Glomerular endothelial cell (primary cell): ENCODE measurements at places on chromosomes 3 and 15. TPM values are rescaled to one million over a fixed set of nuclear protein-coding genes. Genes with fewer than 3 reads are reported as not detected.

The STRA6 gene
- total RNA-seq = 0.48 and 1.6 TPM in 2 replicates

The SYNM gene
- 8.3 and 8.7 TPM in 2 replicates for total RNA-seq

The KNG1 gene
- total RNA-seq = not detected in 2 replicates

The CISH gene
- total RNA-seq = 1.9 and 2.5 TPM in 2 replicates

The CADPS gene
- not detected in 2 replicates for total RNA-seq

DNA sequence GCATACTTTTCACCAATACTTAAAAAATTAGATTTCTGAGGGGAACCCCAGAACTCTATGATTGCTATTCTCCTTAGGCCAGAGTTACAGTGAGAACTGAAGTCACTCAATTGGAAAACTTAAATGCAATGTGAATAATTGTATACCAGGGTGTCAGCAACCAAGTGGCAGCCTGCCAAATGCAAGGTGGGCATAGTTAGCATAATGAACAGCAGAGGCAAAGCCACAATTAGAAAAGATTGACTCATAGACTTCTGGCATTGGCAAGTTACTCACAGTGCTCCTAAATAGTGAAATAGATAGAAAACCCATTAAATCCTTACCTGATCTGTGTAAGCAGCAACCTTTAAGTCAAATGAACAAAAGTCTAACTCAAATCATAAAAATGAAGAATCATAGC, 94.9 kb downstream of the BCHE start:
- DNase-seq = no peak

DNA sequence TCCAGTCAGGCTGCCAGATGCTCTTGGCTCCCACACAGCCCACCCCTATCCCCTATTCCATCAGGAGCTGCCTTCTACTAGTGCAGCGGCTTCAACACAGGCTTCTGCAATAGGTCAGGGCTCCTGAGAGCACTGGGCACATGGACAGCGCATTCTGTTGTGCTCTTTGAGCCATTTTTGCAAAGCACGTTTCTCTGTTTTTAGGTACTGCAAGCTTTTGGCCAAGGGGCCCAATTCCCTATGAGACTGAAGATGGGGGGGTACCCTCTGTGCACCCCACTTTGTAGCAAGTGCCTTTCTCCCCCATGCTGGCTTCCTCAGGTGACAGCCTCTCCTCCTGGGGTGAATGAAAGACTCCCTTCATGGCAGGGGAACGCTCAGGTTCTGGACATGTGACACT, 31.2 kb downstream of the CHDH start:
- DNase-seq = no peak

DNA sequence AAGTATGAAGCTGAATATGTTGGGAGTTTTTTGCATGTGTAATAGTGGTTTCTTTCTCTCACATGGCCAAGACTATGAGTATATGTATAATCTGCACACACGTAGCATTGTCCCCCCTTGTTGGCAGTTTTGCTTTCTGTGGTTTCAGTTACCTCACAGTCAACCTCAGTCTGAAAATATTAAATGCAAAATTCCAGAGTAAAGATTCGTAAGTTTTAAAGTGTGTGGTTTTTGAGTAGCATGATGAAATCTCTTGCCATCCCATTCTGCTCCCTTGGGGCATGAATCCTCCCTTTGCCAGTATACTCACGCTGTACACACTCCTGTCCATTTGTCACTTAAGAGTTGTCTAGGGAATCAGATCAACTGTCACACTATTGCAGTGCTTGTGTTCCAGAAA, 742.0 kb upstream of the CCDC54 start:
- DNase-seq = no peak

DNA sequence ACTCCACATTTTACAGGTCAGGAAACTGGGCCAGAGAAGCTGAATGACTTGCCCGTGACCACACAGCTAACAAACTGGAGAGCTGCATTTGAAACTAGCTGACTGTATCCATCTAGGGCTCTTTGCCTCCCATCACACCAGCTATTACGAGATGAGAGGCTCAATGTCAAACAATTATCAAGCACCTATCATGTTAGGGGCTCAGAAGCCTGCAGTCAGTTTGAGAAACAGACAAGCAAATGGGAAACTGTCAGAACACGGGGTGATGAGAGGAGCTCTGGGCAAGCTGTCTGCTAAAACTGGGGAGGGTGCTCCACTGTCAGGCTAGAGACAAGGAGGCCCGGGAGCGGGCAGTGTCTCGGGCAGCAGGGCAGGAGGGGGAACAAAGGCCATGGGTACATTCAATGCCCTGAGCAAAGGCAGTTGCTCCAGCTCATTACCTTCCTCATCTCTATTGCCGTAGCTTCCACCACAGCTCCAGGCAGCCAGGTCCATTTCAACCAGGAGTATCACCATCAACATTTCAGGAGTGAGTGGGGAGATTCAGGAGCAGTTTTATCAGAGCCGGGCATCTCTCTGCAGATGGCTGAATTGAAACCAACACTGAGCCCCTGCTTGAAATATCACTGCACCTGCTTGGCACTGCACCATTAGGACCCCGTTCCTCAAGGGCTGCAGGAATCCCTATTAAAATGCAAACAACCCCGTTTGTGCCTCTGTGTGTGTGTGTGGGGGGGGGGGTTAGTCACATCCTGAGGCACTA, 122.6 kb downstream of the RAB11A start:
- no peak for DNase-seq

DNA sequence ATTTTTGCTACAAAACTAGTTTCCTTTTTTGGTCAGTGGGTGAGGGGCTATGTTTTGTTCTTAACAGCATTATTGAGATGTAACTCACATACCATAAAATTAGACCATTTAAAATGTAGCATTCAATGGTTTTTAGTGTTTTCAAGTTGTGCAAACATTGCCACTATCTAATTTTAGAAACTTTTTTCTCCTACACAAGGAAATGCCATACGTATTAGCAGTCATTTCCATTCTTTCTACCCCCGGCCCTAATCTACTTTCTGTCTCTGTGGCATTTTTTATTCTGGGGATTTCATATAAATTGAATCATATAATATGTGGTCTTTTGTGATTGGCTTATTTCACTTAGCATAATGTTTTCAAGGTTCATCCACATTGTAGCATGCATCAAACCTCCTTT, 55.0 kb upstream of the TIPARP start:
- no peak for DNase-seq

- no peak for DNase-seq
These were observed 7.6 kb downstream of the ARPC4 start for GRCh38 chr3:9800529-9800928.

DNA sequence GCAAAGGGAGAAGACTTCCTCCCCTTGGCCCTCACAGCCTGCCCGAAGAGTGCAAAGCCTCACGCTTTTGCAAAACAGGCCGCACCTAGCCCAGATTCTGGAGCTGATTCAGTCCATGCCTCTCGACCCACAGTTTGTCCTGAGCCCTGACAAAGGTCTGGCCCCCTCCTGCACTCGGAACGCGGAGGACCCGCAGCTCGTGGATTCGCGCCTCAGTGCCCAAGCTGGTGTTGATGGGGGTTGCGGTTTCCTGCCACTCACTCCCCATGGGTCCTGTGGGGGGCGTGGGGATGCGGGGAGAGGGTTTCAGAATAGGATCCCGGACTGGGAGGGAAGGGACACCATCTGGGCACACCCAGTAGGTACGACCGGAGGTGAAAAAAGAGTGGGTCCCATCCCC, 594 bp upstream of the CRABP1 start:
- DNase-seq = no peak

DNA sequence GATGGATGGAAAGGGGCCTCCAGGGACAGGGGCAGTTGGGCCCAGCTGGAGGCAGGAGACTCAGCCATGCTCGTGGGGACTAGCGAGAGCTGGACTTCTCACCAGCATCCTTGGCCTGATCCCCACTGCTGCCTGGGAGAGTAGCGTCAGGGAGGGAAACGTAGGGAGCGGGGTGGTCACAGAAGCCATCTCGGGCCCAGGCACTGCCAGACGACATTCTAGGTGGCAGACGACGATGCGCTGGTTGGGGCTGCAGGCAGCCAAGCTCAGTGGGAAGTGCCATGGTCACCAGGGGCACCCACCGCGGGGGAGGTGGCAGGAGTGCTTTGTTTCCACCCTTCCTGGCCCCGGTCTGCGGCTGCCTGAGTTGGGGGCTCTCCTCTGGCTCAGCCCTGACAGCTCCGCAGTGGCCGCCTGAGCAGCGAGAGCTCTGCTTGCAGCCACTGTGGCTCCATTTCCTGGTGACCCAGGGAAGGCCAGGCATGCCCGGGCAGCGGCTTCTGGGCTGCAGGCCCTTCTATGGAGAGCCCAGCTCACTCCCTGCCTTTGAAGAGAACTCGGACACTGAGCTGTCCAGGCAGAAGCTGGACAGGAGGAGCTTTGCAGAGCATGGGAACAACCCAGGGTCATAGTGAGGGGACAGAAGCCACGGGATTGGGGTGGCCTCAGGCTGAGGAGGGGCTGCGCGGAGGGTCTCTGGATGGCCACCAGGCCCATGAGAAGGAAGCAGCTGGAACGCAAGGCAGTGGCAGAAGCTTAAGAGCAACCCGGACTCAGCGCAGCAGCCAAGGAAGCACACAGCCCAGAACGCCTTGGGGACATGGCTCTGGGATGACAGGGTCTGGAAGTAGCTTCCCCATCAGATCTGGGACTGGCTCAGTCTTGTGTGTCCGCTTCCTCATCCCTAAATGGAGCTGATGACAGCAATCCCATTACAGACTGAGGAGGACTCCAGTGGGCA, 30.8 kb downstream of the KLHL25 start:
- no peak for DNase-seq

DNA sequence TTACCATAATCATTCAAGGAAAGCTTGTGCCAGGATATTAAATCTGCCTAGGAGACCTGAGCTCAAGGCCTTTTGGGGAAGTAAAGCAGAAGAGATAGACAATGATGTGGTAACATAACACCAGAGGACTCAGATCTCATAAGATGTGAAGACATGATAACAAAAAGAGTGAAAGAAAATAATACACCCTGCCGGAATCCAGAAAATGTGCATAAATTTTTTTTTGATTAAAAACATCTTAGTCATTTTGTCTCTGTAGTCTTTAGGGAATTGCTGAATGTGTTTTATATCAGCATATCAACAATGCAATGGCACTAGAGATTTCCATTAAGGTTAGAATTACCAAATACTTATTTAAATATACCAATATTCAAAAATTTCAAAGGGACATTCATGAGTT, 326.8 kb upstream of the ROBO1 start:
- no peak for DNase-seq

GRCh38 chr3:115068799-115069198, 78.3 kb downstream of the ZBTB20 start:
- DNase-seq = no peak

DNA sequence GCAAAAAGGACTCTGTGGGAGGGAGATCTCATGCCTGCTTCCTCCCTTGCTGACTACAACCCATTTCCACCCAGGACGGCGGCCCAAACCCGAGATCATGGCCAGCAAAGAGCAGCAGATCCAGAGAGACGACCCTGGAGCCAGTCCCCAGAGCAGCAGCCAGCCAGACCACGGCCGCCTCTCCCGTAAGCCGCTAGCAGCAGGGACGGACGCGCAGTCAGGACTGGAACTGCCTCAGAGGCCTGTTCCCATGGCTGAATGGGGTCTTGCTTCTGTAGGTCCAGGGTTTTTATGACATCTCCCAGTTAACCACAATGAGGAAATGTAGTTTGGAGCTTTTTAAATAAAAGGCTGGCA, 67.2 kb downstream of the BOC start:
- no peak for DNase-seq

DNA sequence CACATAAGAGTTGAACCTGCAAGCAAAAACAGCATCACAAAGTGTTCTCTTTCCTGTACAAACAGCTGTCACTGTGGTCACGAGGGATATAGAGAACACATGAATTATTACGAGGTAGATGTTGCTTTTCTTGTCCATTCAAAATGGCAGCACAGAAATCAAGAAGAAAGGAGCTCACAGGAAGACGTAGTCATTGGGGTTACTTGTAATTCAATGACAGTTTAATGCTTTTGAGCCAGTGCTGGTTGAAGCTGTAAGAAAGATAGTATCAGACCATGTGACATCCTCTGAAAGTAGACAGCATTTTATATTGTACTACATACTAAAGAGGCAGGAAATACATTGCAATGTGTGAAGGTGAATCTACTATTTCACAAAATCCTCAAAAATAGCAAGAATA, 140.4 kb downstream of the ABI3BP start:
- no peak for DNase-seq

- DNase-seq = no peak
These were observed 14.6 kb upstream of the LRRC15 start for GRCh38 chr3:194384156-194384555.

DNA sequence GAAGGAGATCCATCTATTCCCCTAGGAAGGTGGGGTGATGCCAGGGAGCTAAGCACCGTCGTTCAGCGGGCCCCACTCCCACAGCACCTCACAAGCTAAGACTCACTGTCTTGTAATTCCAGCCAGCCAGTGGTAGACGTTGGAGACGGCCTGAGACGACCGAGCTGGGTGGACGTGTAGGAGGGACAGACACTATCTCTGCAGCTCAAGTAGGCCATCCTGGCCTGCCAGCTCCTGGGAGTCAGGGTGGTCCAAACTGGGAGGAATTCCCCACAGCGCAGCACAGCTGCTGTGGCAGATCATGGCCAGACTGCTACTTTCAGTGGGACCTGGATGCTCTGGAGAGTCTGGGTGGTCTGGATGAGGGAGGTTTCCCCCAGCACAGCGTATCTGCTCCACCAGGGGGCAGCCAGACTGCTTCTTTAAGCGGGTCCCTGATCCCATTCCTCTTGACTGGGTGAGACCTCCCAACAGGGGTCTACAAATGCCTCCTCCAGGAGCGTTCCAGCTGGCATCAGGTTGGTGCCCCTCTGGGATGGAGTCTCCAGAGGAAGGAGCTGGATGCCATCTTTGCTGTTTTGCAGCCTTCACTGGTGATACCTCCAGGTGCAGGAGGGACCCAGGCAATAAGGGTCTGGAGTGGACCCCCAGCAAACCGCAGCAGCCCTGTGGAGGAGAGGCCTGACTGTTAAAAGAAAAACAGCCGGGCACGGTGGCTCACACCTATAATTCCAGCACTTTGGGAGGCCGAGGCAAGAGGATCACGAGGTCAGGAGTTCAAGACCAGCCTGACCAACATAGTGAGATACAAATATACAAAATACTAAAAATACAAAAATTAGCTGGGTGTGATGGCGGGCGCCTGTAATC, 27.6 kb downstream of the GNB5 start:
- no peak for DNase-seq

DNA sequence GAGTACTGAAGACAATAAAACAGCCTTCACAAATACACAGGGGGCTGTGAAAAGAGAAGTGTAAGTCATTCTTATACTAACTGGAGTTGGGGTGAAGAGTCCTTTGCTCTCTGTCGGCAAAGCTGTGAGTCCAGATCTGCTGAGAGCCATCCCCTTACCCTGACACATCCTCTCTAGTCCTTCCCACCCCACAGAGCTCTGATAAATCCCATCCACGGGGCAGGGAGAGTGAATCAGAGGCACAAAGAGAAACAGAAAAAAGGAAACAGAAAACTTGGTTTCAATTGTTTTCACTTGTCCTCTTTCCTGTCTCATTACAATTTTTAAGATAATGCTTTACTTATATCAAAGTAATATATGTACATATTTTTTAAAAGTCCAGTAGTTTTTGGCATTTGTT, 18.2 kb upstream of the ZNF639 start:
- DNase-seq = no peak

- no peak for DNase-seq
These were observed 68.0 kb downstream of the GMPS start for GRCh38 chr3:155938409-155938808.
